ENCODE measurements at places on chromosomes 6 and 20. TPM values are rescaled to one million over a fixed set of nuclear protein-coding genes. Genes with fewer than 3 reads are reported as not detected.

Gene TBC1D20
- total RNA-seq: 31.0 TPM

- DNase-seq: no peak
Observed at GRCh38 chr6:54415517-54415916, 107.3 kb downstream of the TINAG start.

DNA sequence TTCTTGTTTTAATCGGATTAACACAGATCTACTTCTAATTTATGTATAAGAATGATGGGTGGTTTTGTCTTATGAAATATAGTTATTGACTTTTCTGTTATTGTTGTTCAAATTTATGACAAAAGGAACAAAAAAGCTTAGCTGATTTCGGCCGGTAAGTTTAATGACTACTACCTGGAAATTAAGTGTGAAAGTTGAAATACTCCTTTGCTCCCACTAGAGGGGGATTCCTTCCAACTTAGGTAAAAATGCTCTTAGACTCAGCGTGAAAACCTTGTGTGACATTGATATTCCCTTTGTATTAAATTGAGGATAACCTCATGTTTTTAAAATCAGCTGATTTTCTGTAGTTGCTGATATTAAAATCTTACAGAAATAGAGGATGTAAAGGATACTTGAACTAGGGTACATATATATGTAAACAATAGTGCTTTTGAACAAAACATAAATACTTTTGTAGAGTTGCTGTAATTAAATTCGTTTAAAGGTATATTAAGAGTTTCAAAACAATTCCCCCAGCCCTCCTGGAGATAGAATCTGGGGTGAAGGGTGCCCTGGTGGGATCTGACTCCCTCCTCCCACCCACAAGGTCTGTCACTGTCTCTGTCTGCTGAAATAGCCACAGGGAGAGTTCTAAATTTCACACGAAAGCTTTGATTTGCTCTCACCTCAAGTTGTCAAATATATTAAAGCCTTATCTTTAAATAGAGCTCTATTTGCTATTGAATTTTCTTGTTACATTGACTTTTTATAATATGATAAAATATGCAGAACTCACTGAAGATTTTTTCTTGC, 257.5 kb downstream of the ARID1B start:
- peak; percentile 79 for DNase-seq

Gene LIN28B
- total RNA-seq: not detected

DNA sequence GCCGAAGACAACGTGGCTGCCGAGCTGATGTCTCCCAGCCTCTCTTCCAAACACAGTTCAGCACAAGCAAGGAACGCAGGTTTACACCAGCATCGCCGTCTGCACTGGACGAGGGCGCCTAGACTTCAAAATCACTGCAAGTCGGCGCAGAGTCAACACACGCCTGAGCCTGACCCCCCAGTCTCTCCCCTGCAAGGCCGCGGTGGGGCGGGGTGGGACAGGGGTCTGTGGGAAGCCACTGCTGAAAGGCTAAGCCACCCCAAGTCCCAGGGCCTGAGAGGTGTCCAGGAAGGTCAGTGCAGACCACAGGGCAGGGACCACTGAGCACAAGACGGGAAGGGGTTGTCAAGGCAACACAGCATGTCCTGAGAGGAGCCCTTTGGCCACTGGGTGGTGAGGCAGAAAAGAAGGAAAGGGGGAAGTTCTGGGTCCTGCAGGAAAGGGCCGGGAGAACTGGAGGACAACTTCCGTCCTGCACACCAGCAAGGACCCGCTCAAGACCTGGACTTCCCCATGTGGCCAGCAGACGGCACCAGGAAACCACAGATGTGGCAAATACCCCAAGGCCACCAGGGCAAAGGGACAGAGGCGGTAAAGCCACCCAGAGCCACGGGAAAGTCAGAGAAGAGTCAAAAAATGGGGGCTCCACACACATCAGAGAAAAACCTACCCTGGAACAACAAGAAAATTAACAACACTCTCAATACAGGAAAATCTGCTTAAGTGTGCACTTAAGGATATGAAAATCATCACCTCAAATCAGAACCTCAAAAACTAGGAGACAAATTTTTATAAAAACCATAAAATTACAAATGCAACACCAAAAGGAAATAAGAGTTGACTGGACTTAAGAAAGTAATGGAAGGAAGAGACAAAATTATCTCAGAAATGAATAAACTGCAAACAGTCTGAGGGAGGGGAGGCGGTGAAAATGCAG, 84.8 kb downstream of the TAF4 start:
- peak; percentile 72 for DNase-seq

GRCh38 chr6:17439243-17439993, 46.0 kb downstream of the CAP2 start:
- no peak for DNase-seq

Gene CDSN
- not detected for total RNA-seq

Gene DNAH8
- total RNA-seq: not detected

DNA sequence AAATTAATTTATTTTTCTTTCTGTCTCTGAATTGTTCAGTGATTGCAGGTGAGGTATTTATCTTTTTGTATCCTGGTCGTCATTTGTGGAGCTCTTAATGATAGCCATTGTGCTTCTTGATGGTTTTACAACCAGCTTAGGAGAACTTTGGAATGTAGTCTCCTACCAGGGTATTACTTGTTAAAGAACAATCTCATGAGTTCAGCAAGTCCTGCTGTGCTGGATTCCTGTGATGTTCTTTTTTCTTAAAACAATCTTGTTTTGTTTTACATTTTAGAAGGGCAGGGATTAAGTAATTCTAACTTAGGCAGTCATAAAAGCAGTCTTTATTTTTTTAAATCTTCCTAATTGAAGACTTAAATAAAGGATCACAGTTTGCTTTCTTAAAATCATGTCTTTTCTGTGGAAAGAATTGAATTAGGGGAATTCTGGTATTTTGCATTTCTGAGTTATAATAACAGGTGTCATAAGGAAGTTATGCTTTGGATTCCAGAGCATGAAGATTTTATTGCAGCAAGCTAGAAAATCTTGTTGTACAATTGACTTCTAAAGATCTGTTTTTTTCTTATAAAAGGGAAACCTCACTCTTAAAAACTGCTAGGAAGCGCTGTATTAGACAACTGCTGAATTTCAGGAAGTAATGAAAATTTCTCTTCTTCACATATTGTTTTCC, 23.7 kb downstream of the RIOK1 start:
- no peak for DNase-seq

- no peak for DNase-seq
Observed at GRCh38 chr6:93567164-93567563, 147.8 kb upstream of the EPHA7 start.
